PC-9 (cell line): ENCODE measurements at places on chromosomes 12 and 14.

GRCh38 chr12:70657616-70658286, 20.5 kb upstream of the PTPRB start:
- no peak for DNase-seq

DNA sequence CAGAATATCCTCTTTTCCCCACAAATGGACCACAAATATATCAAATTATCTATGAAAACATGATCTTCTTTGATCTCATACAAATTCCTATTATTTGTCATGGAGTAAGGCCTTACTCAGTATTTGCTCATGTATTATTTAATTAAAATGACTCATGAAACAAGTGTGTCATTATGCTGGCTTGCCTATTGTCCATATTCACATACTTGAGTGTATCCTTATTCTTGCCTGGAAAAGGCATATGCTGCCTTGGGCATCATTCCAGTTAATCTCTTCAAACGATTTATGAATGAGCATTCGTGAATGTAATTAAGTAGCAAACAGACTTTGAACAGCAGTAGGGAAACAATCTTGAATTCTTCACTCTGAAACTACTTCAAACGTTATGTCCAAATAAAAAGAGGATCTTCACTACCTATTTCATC, 22.6 kb upstream of the SNRPF start:
- no peak for DNase-seq

GRCh38 chr12:8628731-8629130, 16.1 kb upstream of the AICDA start:
- DNase-seq, result no peak

DNA sequence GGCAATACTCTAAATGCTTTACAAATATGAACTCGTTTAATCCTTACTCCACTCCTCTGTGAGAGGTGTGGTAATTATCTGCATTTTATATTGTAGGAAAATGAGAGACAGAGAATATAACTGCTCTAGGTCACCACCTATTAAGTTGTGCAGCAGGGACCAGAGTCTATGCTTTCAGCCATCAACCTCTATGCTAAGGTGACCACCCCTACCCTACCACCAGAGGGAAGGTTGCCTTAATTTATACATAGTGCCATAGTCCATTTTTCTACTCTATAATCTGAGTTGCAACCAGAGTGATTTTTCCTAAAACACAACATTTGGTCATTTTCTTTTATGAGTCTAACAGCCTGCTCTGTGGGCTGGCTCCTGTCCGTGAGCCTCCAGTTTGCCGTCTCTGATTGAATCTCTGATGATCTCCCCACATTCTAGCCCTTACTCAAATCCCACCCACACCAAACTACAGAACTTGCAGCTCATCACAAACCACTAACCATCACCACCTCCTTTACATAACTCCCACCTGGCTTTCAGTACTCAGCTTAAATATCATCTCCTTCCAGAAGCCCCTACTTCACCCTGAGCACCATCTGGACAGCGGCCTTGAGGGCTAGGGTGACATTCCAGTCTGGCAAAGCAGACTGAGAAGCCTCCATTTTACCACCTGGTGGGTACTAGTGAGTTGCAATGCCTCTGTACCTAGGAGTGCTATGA, 126.6 kb downstream of the PPM1H start:
- no peak for DNase-seq
